Prostate gland (tissue), 2 donors: ENCODE measurements at places on chromosomes 2 and 18.
A peak's percentile ranks its signal among the peaks of the same experiment; 100 is the strongest.

GRCh38 chr2:36355890-36356297 lies 316 bp downstream of the CRIM1 start:
- DNase-seq: no peak

GRCh38 chr2:12083081-12083581 lies 336.7 kb downstream of the LPIN1 start:
- no peak for DNase-seq

DNA sequence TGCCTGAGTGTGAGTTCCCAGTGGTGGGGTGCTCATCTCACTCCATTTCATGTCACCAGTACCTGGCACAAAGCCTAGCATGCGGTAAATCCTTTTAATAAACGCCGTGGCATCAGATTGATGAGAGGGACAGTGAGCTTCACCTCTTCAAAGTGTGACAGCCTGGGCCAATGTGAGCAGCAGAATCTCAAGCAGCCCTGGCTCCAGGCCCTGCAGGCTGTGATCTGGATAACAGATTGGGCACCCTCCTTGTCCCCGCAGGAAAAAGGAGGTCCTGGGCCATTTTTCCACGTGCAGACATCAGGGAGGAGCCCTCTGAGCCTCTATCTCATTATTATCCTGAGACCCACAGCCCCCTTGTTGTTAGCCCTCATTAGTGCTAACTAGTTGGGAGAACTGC lies 34.8 kb downstream of the TET3 start:
- DNase-seq: no peak

- DNase-seq: peak; percentile 36
Observed at GRCh38 chr2:65429786-65430602, 2.4 kb downstream of the SPRED2 start.

DNA sequence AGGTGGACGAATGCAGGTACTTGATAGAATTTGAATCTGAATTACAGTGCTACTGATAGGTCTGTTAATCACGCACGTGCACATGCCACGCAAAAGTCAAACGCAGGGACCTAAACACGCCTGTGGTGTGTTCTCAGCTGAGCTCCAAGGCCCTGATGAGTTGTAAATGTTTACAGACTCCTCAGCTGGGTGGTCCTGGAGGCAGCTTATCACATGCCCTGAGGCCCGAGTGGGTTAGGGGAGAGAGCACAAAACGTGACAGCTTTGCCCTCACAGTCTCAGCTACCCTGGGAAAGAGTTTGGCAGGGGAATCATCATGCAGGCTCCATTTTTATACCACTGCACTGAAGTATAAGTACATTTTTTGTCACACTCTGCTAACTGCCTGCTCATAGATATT lies 68.3 kb upstream of the FAM110C start:
- no peak for DNase-seq

DNA sequence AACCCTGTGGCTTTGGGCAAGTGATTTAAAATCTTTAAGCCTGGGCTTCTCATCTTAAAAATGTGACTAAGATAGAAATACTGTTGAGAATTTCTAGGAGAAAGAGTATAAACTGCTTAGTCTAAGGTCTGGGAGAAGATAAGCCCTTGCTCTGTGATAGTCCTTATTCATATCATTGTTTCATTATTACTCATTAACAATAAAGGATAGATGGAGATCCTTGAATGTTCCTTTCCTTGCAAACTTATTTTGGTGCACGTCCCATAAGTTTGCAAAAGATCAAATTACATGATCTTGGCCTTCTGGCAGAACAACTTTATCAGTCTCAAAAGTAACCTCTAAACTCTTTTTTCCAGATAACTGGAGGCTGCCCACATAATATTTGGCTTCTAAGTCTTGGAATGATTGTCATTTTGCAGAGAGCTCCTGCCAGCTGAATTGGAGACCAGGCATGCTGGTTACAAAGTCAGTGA lies 138.3 kb downstream of the FAM124B start:
- DNase-seq: no peak

DNA sequence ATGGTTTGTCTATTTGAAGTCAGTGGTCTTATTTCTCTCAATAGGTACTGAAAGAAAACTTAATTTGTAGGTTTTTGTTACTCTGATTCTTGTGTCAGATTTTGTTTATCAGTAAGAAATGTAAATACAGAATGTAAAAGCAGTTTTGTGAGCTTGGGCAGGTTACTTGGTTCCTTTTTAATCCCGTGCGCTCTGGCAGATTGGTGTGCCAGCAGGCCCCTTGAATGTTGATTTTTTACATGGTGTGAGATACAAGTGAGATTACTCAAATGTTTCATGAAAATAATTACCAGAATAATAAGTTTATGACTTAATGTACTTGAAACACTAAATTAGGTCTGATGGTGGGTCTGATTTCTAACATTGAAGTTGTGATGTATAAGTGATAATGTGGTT lies 13.4 kb downstream of the HNRNPA3 start:
- no peak for DNase-seq

- no peak for DNase-seq
Observed at GRCh38 chr2:241618296-241618805, 18.6 kb downstream of the THAP4 start.

DNA sequence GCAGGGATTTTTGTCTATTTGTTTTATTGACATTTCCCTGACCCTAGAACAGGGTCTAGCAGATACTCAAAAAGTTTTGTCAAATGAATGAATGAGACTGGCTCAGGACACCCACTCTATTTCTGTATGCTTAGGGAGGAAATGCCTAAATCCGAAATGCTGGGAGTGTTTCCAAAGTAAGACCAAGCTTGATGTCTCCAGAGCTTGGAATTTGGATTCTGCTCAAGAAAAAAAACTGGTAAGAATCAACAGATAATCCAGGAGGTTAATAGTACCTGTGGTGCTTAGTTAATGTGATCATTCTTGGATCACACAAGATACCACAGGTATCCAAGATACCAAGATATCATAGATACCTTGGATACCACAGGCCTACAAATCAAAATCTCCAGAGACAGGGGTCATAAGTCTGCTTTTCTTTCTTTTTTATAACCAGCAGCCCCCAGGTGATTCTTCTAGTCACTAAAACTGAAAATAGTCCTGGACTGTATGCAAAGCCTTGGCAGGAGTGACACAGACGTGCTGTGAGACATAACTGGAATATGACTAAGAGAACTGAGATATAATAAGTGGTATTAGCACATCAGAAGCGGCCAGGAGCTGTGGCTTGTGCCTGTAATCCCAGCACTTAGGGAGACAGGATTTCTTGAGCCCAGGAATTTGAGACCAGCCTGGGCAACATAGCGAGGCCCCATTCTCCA lies 39.9 kb upstream of the SP3 start:
- DNase-seq: no peak

- DNase-seq: no peak
Observed at GRCh38 chr2:72544554-72544953, 281.3 kb downstream of the EXOC6B start.

- no peak for DNase-seq
Observed at GRCh38 chr2:8232871-8233270, 449.0 kb upstream of the ID2 start.

DNA sequence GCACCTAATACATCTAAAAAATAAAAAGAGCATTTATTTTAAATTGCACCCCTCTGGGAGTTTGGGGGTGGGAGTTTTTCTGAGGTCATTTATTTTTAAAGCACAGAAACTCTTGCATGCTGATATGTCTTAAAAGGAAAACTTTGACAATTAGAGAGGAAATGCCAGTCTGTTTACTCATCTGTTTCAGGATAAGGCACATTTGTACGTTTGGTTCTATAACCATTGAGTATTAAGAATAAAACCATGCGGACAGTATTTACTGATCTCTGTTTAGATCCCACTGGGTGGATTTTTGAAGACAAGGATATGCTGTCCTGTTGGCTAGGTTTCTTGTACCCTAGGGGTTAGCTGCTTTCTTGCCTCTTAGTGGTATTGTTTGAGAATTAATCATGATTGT lies 122.9 kb downstream of the TANC1 start:
- DNase-seq: no peak

- DNase-seq: no peak
Observed at GRCh38 chr2:102297891-102298290, 13.5 kb upstream of the IL1RL1 start.

GRCh38 chr2:136482966-136483365 lies 282.4 kb upstream of the THSD7B start:
- no peak for DNase-seq

DNA sequence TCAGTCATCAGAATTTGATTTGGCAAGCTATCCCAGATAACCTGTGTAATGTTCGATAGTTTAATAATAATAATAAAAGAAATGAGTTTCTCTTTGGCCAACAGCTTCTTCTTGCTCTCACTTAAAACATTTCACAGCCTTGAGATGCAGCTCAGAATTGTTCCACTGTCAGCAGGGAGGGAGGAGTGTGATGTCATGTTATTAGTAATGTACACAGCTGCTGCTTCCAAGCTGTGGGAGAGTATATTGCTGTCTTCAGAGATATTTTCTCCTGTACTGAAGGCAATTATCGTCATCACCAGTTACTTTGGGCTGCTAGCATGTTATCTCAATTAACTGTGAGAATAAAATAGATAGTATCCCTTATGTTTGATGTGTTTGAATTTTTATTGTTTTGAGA lies 146.9 kb upstream of the MAP3K20 start:
- no peak for DNase-seq

DNA sequence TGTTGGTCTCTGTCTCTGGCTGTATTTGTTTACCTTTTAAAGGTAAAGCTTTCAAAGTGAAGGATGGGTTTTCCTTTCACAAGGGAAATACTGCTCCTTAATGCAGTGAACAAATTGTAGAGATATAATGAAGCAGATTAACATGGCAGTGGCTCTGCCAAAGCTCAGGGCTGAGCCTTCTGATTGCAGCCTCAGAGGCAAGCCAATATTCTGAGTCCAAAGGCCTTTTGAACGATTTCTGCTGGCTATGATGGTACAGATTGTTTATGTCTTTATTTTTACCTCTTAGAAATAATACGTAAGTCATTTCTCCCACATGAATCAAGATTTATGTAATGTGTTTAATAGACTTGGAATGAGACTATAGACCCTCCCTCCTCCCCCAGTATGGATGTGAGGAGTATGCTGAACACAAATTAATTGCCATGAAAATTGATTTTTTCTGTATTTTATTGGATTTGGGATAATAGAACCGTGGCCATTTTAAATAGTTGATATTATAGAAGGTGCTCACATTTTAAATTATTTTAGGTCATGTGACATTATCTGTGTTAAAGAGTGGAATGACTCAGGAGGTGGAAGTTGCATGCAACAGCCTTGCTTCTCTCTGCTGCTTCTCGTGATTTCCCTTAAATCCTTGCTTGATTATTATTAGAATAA lies 772 bp downstream of the SCN2A start:
- no peak for DNase-seq

DNA sequence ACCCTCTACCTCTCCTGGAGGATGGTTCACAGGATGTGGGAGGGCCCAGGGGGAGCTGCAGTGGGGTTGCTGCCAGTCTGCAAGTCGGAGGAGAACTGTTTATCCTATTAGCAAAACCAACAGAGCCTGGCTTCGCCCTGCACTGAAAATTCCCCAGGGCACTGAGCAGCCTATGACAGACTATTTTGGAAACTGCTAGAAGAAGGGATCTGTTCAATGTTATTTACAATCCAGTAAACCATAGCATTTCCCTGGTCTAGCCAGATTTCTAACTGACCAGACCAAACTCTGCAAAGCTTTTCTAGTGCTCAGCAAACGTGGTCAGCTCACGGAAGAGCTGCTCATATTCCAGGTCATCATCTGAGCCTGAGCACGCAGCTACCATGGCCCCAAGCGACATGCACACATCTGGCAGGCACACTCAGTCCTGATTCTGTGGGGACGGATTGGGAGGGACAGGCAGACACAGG lies 64.8 kb upstream of the PID1 start:
- no peak for DNase-seq

- no peak for DNase-seq
Observed at GRCh38 chr2:29336341-29337241, 221.4 kb downstream of the CLIP4 start.

DNA sequence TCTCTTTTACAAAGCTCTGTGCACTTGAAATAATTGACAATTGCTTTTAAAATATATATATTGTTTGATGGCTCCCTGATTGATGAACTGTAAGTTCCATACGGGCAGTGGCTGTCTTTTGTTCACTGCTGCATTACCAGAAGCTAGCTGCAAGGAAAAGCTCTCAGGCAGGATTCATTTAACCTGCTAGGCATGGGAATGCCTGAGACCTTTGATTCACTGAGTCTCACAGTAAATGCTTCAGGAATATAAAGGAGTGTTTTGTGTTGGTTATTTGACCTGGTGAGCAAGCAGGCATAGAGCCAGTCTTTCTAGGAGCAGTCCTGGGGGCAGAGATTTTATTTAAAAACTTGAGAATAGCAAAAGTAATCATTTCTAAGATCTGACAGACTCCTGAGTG lies 193.2 kb upstream of the ITGA4 start:
- no peak for DNase-seq

GRCh38 chr2:240429872-240430491 lies 5.5 kb upstream of the GPC1 start:
- DNase-seq: no peak

- peak; percentile 8 for DNase-seq
Observed at GRCh38 chr2:25042321-25043240, 705 bp downstream of the EFR3B start.

DNA sequence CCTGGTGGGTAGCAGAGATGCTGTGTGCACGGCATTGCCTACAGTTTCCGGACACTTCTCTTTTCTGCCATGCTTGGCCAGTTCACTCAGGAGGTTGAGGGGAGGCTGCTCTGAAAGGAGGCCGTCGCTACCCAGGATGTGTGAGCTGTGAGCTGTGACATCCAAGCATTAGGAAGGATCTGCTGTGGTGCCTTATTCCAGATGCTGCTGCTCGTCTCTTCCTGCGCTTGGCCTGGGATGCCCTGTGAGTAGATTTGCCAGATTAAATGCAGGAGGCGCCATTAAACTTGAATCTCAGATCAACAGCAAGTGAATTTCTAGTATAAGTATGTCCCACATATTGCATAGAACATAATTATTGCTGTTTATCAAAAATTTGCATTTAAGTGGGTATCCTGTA lies 124.2 kb upstream of the SIX3 start:
- DNase-seq: no peak

DNA sequence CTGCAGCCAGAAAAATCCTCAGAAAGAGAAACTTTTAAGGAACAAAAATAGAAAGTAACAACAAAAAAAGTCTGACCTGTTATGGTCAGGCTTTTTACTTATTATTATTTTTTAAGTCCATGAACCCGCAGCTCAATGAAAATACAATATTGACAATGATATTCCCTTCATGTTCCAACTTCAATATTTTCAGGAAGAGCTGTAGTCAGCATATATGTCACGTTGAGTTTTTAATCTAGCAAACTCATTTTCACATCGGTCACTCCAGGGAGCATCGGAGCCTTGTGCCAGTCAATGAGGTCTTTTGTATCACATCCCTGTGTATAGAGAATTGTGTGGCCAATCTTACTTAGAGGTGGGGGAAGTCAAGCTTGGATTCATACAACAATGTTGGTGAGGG lies 568.4 kb upstream of the GCFC2 start:
- no peak for DNase-seq

DNA sequence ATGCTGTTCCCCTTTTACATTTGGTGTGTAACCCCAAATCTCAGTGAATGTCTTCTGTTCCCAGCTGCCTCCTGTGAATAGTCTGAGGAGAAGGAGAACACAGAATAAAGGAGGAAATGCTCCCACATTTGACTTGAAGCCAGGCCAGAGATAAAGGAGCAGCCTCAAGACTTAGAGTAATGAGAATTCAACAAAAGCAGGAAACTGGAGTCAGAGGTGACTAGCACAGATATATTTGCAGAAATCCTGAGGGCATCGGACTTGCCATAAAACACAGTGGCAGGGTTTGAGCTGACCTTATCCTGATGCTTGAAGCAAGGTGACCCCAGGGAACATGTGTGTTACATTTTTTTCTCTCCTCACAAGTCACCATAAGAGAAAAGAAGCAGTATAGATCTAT lies 291.4 kb upstream of the RND3 start:
- DNase-seq: no peak
